Spleen (tissue), 13 donors: ENCODE measurements at places on chromosomes 1 and 21.

DNA sequence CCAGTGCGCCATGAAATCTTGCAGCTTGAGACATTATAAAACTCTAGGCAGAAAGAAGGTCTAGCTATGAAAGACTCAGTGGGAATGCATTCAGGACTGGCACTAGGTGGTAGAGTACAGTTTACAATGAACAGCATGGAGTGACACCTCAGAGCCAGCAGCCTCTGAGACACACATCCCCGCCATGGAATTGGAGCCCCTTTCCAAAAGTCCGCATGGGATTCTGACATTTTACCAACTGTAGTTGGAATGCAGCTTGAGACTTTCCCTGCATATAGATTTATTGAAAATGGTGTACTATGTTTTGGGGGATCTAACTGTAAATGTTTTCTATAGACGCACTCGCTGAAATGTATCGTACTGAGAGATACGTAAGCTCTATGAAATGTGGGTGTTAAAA, 116.3 kb downstream of the ZSCAN20 start:
- DNase-seq, result no peak

DNA sequence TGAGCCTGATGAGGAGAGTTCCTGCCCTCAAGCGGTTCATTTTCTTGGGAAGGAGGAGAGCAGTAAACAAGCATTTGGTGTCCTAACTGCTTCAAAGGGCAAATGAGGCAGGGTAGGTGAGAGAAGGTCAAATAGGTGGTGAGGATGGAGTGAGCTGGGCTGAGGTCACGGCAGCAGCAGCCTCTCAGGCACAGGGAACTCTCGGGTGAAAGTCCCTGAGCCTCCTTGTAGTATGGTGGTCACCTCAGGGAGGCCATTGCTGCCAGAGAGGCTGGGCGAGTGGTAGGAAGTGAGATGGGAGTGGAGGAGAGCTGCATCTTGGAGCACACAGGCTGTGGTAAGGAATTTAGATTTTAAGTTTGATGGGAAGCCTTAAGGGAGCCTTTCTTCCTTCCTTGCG, 4.0 kb downstream of the ADARB1 start:
- no peak for DNase-seq

DNA sequence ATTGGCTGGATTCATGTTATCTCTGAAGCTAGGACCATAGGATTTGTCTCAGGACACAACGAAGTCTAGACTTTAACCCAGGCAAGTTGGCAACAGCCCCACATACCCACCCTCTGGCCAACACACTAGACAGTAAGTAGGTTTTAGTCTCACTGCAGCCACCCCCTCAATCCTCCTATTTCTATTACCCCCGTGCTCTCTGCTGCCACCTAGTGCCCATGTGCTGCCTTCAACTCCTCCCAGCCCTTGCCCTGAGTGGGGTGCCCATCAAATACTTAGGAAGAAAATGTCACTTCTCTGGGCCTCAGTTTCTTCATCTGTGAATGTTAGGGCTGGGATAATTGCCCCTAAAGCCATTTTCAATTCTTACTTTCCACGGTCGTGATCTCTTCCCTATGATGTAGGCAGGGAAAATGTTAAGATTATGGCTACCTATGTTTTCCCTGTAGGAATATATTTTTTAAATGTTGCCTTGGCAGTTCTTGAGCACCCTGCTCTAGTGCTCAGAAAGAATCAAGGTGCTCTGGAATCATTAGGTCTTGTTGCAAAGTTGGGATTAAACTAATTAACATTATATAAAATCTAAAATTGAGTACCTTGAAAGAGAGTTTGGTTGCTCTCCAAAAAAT, 213.0 kb downstream of the LMX1A start:
- no peak for DNase-seq

DNA sequence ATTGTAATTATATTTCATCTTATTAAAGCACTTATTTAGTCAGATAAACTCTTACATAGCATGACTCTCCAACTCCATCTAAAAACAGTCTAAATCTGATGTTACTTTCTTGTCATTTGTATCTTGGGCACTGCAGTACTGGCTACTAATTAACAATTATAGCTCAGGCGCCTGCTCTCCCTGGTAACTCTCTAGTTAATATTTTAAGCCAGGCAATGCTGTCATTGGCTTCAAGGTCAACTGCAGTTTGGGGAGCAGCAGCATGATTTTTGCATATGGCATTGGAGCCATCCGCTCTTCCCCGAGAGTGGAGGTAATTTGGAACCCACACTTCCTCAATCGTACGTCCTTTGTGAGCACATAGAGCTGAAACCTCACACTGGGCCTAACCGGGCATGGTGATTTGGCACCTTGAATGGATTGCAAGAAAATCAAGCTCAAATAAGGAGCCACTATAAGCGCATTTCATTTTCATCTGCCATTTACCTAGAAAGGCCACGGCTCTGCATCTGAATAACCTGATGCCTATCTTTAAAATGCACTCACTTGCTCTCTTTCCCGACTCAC, 187.7 kb downstream of the KAZN start:
- peak; percentile 29 for DNase-seq

DNA sequence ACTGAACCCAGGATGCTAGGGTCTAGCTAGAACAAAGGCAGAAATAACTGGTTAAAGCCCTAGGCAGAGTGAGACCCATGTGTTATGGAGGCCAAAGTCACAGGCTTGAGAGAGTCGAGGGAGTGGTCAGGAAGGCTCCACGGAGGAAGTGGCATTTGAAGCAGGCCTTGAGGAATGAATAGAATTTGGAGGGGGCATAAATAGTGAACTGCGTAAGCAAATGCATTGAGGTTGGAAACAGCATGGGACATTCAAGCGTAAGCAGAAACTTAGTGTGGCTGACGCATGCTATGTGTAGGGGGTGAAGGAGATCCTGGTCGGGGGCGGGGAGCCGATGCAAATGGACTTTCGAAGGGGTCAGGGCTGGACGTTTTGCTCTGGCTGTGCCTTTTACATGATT, 11.5 kb downstream of the AZIN2 start:
- no peak for DNase-seq

DNA sequence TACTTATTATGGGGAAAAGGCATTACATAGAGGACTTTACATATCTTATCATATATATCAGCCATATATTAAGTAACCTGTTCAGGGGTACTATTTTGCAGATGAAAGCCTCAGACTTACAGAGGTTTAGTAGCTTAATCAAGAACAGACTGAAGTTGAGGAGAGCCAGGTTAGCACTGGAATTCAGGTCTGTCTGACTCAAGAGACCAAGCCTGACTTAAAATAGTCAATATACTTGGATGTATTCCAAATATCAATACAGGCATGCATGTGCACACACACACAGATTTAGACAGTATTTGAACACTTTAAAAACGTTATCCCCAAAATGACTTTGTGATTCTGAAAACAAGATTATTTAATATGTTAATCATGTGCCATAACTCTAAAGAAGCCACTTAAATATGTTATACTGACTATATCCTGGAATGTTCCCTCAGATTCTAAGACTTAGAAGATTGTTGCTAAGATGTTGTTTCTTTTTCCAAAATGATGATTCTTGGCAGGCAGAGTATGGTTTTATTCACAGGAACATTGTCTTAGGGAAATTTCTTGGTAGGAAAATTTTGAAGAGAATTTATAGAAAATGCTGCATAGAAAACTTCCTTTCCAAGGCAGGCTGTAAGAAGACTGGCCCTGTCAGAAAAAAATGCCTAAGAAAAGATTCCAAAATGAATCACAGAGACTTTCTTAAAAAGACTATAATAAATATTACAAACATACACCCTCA, 61.6 kb downstream of the ADAMTS1 start:
- no peak for DNase-seq

DNA sequence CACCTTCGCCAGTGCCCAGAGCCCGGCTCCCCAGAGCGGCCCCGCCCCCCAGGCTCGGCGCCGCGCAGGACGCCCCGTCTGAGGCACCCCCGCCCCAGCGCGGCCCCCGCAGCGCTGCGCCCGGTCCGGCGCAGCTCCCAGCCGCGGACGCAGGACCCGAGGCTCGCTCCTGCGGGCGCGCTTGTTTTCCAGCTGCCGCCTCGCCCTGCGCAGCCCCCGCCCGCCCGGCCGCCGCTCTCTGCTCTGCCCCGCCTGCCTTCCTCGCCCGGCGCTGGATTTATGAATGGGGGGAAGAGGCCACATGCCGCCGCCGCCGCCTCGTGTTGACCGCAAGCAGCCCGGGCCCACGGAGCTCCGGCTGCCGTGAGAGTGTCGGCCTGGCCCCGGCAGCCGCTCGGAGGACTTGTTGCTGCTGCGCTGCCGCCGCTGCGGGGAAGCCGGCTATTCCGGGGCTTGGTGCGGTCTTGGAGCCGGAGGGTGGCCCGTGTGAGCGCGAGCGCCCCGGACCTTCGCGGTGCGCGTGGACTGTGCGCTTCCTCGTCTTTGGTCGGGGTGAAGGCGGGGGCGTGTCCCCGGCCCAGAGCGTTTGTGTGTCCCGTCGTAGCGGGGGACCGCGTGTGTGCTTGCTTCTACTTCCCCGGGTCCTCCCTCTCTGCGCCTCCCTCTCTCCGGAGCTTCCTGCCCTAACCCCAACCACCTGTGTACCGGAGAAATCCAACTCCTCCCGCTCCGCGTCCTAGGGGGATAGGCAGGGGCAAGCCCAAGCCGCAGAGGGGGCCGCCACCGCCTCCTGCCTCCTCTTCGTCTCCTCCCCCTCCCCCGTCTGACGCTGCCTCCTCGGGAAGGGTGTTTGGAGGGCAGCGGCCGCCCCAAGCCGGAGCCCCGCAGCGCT, 736 bp downstream of the KCNC4 start:
- peak; percentile 92 for DNase-seq

DNA sequence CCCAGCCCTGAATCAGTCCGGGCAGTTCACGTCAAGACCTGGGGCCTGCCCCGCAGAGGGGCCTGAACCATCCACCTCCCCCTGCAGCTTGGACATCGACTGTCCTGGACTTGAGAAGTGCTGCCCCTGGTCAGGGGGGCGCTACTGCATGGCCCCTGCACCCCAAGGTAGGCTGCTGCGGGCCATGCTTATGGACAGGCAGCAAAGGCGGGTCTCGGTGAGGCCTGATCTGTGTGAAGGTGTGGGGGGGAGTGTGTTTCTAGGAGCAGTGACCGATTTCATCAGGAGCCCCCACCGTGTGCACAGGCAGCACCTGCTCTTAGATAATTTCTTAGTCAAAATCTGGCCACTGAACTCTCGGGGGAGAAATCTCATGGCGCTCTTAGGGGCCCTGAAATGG, 13.0 kb downstream of the UMODL1 start:
- DNase-seq, result peak; percentile 41

GRCh38 chr1:55400508-55400907, 185.3 kb upstream of the USP24 start:
- DNase-seq, result no peak

DNA sequence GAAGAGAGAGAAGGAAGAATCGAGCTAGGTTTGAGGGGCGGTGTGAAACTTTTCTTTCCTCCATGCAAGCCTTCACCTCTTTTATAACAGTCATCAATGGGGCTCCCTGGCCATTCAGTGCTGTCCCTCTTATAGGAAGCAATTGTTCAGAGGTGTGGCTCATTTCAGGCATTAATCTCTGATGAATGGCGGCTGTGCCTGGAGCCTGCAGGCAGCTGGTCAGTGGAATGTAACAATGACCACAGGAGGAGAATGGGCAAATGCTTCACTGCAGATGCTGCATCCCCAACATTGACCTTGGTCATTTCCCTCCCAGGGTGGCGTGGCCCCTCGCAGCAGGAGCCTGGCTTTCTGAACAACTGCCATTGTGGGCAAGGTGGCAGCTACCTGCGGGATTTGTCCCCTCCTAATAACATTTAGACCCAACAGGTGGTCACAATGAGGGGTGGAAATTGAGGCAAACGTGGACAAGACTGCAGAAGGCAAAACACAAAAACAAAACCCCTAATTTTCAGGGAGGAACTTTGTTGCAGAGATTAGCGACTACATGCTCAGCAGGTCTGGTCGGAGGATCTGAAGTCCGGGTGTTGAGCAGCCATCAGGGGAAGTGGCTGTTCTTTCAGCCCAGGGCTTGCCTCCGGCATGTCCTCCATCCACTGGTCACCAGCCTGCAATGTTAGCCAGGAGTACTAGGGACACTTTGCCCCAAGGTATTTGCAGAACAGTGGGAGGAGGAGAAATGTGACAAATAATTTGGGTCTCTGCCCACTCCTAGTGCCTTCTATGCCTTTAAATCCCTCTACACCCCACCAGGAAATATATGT, 97.3 kb upstream of the PAXBP1 start:
- DNase-seq, result no peak

- DNase-seq, result no peak
Observed at GRCh38 chr1:58059789-58060188, 486.7 kb downstream of the OMA1 start.

DNA sequence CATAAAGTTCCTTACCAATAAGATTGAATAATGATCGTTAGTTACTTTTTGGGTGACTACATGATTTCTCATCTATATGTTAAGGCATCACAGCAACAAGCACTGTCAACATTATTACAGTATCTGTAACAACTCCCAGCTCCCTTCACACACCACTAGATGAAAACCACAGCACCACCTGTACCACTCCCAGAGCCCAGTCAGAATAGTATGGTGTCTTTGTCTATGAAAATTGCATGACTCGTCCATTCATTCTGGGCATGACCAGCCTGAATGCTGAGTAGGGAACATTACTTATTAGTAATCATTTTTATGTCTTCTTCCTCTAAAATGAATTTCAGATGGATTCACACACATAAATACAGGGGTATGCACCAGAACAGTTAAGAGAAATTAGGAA, 7.0 kb downstream of the OLFML2B start:
- DNase-seq, result no peak
